NCI-H446 (cell line): ENCODE measurements at places on chromosomes 13 and 19.

DNA sequence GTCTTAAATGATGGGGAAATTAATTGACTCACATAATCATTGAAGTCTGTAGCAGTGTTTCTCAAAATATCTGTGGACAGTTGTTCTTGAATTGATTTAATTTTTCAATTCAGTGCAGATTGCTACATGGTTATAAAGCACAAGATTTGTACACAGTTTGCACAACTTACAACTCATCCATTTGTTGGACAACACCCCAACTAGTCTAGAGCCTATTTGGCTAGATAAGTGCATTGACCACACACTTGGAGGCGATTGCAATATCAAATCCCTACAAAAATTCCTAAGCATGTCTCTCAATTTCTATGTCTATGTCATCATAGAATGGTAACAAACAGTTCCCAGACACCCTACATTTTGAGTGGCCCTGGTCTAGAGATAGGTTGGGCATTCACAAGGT, 48.0 kb upstream of the IPO5 start:
- DNase-seq, result no peak

- DNase-seq, result no peak
Measured at GRCh38 chr13:77375560-77376108, 48.7 kb upstream of the MYCBP2 start.

DNA sequence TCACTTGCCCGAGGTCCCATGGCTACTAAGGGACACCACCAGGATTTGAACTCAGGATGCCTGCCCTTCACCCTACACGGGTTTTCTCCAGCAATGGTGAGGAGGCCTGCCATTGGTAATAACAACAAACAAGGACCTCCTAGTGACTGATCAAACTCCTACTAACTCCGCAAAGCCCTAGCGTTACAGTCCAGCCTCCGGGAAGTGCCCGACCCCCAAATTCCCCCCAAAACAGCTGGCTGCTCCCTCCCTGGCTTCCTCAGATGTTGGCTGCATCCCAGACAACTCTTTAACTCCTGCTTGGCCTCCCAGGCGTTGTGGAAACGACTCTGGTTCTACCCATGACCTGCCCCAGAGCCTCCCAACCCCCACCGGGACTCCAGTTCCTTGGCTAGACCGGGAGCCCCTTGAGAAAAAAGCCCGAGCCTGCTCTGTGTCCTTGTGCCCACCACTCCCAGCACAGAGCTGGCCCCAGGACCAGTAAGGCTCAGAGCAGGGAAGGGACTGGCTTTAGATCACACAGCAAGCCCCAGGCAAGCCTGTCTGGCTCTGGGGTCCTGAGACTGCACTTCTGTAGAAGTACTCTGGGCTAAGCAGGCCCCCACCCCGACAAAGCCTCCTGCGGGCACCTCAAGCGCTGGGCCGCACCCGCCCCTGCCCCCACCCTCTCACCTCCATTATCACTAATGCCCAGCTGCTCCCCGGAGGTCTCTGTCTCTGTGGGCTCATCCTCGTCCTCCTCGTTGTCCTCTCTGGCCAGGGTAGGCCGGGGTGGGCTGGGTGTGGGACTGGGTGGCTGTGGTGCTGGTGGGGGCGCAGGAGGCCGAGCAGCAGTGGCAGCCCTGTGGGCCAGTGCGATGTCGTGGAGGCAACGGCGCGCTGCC, 4.7 kb downstream of the AKT1S1 start:
- DNase-seq, result no peak

GRCh38 chr13:113943821-113944565, 29.9 kb downstream of the C13orf46 start:
- no peak for DNase-seq

GRCh38 chr19:33216198-33216830, 9.3 kb downstream of the SLC7A10 start:
- no peak for DNase-seq

- DNase-seq, result no peak
Measured at GRCh38 chr13:41616151-41616550, 158.8 kb downstream of the RGCC start.
